K562 (cell line): ENCODE measurements at places on chromosomes 7 and 10.

DNA sequence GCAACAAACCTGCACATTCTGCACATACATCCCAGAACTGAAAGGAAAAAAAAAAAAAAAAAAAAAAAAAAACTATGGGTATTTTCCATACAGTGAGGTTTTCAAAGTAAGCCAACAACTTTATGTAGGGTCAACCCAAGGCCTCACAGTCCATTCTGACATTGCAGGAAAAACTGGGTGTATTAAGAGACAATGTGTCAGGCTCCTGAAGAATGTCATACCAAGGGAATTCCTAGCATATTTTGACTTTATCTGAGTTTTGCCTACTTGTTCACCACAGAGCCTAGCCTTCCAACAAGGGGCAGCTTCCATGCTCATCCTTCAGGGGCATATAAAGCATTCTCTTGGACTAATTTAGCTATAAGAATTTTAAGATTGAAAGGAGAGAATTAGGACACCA lies 368.9 kb downstream of the PLXDC2 start:
- H3K36me3 ChIP-seq, result no peaks in the 10 kb centered on the region
- no peaks in the 10 kb centered on the region for H3K27me3 ChIP-seq
- H3K4me1 ChIP-seq, result no peaks in the 10 kb centered on the region
- DNase-seq, result no peak
- no peak overlapping the region for H3K4me3 ChIP-seq

DNA sequence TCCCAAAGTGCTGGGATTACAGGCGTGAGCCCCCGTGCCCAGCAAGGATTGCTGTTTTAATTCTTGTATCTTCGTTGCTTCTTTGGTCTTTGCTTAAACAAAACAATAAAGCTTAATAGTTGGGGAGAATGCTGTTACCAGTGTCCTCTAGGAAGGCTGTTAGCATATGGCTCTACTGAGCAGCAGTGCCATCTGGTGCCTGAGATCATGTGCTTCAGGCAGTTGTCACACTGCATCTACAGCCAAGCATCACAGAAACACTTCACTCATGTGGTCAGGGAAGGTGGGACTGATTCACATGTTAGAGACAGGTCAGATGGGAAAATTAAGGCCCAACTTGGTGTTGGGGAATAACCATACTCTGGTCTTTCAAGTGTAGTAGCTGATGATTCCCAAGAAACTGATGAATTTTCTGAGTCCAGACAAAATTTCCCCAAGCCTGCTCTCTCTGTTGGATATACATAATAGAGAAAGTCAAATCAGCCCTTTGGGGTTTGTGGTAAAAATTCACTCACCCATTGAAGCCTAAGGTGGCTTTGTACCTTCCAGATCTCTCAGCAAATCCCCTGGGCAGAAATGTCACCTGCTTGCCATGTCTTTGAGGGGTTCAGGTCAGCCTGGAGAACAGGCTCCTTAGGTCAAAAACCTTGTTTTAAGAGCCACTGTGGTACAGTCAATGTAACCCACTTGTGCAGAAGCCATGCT lies 28.4 kb downstream of the UBE2D4 start:
- H3K36me3 ChIP-seq, result peaks cover 8% of the 10 kb centered on the region; the same call in 1 of the 3 replicates
- H3K27ac ChIP-seq, result no peak overlapping the region
- H3K4me1 ChIP-seq, result no peaks in the 10 kb centered on the region
- DNase-seq, result peak; percentile 57

- no peaks in the 10 kb centered on the region for H3K27me3 ChIP-seq
- no peak overlapping the region for H3K27ac ChIP-seq
- no peak for DNase-seq
- H3K36me3 ChIP-seq, result no peaks in the 10 kb centered on the region
- no peak overlapping the region for H3K4me3 ChIP-seq
Measured at GRCh38 chr7:125061776-125062397, 132.3 kb upstream of the POT1 start.

DNA sequence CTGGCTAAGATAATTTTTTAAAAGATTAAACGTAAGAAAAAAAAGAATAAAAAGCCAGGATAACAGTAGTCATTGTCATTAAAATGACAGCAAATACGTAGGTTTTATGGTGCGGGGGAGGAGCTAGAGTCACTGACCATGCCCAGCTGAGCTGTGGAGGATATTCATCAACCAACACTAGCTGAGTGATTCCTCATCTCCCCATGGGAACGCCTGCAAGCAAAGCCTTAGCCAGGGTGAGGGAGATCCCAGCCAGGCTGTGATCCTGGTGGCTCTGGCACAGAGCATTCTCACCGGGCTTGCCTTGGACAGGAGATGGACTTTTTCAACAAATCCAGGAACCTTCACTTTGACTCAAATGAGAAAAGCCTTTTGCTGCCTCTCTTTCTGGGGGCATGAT lies 94.2 kb downstream of the HIP1 start:
- H3K4me1 ChIP-seq, result peaks cover 1% of the 10 kb centered on the region
- H3K27me3 ChIP-seq, result no peaks in the 10 kb centered on the region
- no peaks in the 10 kb centered on the region; the same call in 2 of the 3 replicates for H3K36me3 ChIP-seq
- no peak for DNase-seq

GRCh38 chr10:48648172-48648942 lies 36.3 kb upstream of the WDFY4 start:
- no peak for DNase-seq
- H3K27me3 ChIP-seq, result peaks cover 5% of the 10 kb centered on the region
- no peak overlapping the region for H3K27ac ChIP-seq
- no peaks in the 10 kb centered on the region for H3K36me3 ChIP-seq
- H3K4me1 ChIP-seq, result 0 out of 2 replicates have a peak, but pooled peaks cover 2% of the 10 kb centered on the region
- H3K4me3 ChIP-seq, result no peak overlapping the region

GRCh38 chr7:148983200-148984146 lies 44.8 kb downstream of the PDIA4 start:
- no peaks in the 10 kb centered on the region for H3K27me3 ChIP-seq
- no peak overlapping the region for H3K27ac ChIP-seq
- H3K4me1 ChIP-seq, result peaks cover 27% of the 10 kb centered on the region; the same call in 2 of the 3 replicates
- no peaks in the 10 kb centered on the region for H3K36me3 ChIP-seq
